ENCODE measurements at places on chromosomes 6 and 20.

GRCh38 chr20:58044931-58045555, 183.4 kb downstream of the ANKRD60 start:
- DNase-seq = no peak

DNA sequence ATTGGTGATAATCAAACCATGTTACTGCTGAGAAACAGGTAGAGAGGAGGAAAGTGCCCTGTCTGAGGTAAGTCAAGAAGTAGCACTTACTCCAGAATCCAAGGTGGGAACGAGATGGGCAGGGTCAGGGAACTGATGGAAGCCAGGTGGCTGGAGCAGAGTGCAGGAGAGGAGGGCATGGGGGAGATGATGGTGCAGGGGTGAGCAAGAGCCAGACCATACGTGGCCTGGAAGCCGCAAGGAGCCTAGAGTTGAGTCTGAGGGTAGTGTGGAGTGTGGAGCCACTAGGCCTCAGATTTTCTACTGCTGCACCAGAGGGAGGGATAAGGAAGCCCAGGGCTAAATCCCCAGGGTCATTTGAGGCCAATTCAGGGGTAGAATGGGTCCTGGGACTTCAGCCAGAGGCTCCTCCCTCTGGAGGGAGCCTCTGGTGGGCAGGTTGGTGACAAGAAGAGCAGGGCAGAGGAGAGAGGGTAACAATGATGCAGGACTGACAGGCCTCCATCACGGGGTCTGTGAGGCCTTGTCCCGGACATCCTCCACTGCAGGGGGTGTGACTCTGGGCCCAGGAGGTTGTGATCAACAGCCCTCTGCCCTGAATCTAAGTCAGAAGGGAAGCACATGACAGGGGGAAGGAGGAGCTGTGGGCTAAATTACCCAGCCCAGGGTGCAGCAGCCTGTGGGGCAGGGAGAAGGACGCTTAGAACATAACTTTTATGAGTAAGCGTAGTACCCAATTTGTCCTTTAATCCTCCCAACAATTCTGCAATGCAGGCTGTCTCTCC, 28.7 kb downstream of the COX4I2 start:
- no peak for DNase-seq

- no peak for DNase-seq
Observed at GRCh38 chr20:59400708-59401107, 100.3 kb downstream of the EDN3 start.

DNA sequence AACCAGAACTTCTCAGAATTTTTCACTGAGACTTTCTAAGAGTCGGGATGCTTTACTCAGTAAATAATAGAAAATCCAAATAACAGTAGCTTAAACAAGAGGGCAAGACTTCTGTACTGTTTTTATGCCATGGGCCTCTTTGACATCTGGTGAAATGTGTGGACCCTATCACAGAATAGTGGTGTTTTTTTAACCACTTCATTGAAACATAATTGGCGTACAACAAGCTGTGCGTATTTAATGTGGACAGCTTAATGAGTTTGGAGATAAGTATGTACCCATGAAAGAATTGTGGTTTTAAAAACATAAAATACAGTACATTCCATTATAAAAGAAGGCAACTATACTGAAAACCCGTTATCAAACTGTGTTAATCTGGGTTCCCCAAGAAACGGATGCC, 37.7 kb downstream of the PDRG1 start:
- no peak for DNase-seq

DNA sequence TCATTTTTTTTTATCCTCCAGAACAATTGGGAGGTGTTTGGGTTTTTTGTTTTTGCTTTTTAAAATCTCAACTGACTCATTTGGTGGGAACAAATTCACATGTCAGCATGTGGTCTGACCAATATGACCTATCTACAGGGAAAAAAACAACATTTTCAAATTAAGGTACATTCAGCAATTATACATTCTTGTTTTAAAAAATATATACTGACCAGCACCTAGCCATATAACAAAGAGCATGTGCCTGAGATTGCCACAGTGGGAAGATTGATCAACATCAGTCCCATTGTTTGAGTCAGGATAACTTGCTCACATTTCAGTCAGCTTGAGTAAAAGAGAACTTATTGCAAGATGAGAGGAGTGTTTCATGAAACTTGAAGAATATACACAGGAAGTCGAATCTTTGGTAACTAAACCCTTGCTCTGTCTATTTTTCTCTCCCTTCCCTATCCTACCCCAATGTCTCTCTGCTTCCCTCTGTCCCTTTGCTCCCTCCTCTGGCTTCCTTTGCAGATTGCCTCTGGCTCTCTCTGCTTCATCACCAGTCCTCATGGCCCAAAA, 163.2 kb upstream of the TAB2 start:
- no peak for DNase-seq

DNA sequence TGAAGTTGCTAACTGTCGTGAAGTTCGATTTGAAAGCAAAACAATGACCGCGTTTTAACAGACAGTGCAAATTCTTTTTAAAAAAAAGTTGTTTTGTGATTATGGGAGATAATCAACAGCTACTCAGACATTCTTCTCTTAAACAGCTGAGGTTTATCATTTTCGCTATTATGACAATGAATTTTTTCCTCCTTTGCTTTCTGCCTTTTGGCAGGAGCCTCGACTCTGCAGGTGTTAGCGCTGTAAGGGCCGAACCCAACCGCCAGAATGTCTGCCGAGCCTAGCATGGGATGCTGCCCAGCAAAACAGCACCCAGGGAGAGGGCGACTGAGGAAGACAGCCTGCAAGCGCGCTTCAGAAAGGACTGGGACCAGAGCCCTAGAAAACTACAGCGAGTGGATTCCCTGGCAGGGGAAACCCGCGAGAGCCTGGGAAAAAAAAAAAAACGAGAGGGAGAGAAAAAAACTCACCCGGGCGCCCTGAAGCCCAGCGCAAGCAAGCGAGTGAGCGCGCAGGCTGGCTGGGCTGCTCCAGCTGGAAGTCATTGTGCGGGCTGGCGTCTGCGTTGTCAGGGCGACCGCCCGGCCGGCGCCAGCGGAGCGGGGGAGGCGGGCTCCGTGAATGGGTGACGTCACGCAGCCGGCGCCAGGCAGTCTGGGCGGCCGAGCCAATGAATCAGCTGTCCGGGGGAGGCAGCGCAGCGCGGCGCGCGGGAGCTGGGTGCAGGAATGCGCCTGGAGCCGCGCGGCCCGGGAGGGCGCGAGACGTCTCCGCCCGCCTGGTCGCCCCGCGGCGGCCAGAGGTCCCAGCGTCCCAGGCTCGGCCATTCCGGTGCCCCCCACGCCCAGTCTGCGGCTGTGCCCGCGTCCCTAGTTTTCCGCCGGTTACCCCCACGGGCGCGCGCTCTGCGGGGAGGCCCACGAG, 32.7 kb upstream of the ID4 start:
- peak; percentile 99 for DNase-seq
